ENCODE measurements at places on chromosomes 6 and 20.

DNA sequence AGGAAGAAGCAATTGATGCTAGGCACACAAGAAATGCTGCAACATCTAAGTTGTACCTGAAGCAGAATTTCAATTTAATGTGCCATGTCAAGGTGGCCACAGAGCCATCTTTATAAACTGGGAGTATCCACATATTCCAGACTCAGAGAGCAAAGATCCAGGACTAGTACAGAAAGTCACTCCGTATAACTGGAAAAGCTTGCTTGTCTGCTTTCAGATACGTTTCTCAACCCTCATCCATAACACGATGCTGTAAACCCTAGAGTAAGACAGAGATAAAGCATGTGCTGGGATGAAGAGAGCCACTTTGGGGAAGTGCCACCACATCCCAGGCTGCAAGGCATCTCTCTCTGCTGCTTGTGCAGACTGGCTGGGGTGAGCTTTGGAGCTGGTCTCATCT is 134.7 kb downstream of the PACRG start:
- DNase-seq, result no peak

DNA sequence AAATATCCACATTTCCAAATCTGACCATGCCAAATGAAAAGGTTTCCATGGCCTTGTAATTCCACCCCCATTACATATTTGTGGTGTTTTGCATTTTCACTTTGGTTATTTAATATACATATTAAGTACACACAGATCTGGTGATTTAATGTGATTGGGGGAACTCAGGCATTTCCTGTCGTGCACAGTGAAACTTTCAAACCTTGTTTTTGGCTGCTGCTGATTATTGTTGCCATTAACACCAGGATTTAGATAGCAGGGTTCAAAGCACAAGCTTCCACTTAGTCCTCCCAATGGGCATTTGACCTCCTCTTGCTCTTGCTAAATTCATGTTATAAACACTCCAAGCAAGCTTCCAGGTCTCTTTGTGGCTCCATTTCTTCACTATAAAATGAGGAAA is 166.5 kb downstream of the SOBP start:
- DNase-seq, result peak; percentile 27

GRCh38 chr6:8651998-8652397 is 216.7 kb upstream of the SLC35B3 start:
- DNase-seq, result no peak

DNA sequence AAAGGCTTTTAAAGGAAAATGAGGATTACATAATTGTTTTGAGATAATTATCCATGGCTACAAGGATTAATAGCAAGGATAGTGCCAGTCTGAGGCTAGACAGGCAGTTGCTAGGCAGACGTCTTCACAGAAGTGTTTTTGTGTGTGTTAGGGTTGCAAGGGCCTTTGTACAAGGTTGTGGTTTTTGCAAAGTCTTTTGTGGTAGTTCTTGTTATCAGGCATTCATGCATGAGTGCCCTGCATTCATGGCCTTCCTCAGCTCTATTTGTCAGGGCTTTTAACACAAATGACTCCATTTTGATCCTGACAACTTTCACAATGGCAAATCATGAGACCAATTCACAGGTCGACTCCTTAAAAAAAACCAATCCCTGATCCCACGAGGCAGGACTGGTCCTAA is 68.1 kb upstream of the TXNDC5 start:
- DNase-seq, result no peak

Measured in fibroblast of skin of back (primary cell).